ENCODE measurements at places on chromosomes 3 and 15.

DNA sequence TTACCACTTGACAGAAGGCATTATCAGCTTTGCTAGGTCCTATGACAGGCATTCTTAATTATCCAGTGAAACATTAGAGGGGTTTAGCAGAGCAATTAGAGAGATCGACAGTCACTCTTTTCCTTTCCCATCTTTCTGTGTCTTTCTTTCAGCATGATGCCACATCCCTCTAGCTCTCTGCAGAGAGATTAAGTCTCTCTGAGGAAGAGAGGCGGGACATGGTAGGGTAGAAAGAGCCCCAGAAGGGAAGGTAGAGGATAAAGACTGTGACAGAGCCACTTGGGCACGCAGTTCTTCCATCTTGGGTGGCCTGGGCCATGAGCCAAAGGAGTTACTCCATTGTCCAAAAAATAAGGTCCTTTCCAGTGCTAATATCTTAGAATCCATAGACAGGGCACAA, 55.8 kb downstream of the HHLA2 start:
- no peak for DNase-seq

DNA sequence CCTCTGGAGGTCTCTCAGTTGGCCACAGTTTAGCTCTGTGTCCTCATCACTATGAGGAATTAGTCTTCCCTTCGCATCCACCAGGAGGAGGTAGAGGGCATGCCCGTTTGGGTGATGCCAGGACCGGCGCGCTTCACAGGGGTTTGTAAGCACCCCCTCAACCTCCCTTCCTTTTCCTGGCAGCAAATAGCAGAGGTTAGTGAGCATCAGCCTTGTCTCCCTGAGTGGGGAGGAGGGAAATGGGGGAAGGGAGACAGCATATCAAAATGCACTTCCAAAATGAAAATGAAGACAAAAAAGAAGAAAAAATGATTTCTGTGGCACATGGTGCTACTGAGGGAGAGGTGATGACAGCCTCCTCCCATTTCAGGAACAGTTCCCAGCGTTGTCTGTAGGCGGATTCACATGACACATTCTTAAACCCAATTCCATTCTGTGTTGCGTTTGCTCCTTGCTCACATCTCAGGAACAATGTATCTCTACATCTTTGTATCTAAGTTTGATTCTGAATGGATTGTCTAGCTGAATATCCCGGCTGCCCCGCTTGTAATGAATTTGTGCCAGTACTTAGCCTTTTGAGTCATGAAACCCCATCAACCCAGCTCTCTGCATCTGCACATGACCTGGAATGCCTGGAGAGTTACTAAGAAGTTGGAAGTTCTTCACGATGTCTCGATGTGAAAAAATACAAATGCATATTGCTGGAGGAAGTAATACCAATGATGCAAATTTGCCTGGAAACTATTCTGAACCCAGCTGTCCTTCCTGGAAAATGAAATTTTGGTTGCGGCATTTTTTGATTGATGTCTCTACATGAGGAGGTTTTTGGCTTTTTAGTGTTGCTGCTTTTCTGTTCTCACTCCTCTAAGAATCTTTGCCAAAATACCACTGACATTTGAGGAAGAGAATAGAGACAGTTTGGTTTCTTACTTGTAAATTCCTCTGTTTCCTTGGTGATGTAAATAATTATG, 45.2 kb downstream of the TYRO3 start:
- DNase-seq: peak; percentile 52

- no peak for DNase-seq
Observed at GRCh38 chr3:43455233-43455632, 166.6 kb downstream of the ANO10 start.

GRCh38 chr3:13651057-13651400, 102.1 kb downstream of the FBLN2 start:
- DNase-seq: no peak

- peak; percentile 69 for DNase-seq
Observed at GRCh38 chr3:139764936-139765335, 87.2 kb upstream of the NMNAT3 start.

DNA sequence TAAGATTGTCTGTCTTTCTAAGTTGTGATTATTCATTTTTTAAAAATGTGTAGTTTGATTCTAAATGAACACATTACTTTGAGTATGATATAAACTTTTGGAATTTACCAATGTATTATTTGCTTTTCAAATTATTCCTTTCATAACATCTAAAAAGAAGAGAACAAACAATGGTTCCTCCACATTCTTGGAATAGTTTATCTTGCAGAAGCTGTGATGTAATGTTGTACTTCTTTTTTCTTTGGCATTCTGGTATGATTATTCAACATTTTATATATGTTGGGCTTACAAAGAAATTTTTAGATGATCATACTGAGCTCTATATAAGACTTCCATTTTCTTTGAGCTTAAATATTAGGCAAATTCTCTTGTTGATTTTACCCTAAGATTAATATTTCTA, 419.2 kb downstream of the DIPK2A start:
- no peak for DNase-seq

DNA sequence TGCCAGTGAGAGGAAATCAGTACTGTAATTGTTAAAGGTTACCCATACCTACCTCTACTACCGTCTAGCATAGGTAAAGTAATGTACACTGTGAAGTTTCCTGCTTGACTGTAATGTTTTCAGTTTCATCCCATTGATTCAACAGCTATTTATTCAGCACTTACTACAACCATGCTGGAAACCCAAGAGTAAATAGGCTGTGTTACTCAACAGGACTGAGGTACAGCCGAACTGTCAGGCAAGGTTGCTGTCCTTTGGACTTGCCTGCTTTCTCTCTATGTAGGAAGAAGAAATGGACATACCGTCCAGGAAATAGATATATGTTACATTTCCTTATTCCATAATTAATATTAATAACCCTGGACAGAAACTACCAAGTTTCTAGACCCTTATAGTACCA, 265.5 kb downstream of the NR2F2 start:
- no peak for DNase-seq

DNA sequence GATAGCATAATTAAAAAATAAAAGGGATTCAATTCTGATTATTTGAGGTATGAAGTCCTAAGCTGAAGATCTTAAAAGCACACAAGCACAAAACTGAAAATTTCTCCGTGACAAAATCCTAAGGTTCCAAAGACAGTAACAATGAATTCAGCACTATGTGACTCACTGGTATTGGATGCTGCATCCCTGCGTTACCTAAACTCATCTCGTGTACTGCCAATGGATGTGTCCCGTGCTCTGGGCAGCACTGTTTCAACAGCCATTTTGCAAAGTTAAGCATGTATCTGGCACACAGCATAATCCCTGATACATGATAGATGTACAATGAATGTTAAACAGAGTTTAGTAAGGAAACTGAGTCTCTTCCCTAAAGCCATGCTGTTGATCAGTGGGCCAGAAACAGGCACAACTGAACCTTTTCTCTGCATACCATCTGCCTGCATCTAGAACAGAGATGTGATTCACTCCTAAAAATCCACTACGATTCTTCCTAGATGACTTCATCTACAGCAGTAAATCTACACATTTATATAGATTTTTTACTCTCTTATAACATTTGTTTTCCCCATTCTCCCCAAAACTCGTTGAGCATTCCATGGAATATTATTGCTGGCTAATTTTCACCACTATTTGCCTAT, 14.3 kb downstream of the SUCLG2 start:
- DNase-seq: no peak

DNA sequence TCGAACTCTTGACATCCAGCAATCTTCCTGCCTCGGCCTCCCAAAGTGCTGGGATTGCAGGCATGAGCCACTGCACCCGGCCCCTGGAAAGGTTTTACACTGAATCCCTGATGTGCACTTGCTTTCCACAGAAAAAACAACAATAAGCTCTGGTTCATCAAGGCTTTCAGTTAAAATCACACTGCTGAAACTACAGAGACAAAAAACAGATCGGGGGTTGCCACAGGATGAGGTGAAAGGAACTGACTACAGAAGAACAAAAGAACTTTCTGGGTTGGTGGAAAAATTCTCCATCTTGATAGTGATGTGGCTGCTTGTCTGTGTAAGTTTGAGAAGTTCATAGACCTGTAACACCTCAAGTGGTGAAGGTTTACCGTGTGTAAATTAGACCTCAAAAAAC, 2.9 kb downstream of the RAB43 start:
- no peak for DNase-seq

- no peak for DNase-seq
Observed at GRCh38 chr3:133443649-133444422, 44.0 kb downstream of the BFSP2 start.

GRCh38 chr3:65810302-65810701, 228.4 kb downstream of the MAGI1 start:
- no peak for DNase-seq

DNA sequence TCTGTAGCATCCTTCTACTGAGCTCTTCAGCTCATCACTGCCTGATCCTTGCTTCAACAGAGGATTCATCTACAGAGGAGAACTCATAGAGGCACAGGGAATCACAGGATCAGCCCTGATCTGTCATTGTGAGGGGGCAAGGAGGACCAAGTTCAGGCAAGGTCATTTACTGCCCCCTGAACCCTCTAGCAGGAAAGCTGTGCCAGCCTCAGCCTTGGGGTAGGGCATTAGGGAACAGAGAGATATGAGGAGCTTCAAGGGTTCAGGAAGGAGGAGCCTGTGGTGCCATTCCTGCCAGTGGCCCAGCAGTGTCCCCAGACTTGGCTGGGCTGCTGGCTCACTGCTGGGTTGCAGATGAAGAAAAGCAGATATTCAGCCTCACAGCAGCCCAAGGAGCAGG, 8.2 kb downstream of the CHST14 start:
- DNase-seq: no peak

- no peak for DNase-seq
Observed at GRCh38 chr3:78277801-78278200, 1237.9 kb downstream of the ROBO2 start.

- no peak for DNase-seq
Observed at GRCh38 chr3:151697496-151697895, 36.2 kb upstream of the AADACL2 start.

DNA sequence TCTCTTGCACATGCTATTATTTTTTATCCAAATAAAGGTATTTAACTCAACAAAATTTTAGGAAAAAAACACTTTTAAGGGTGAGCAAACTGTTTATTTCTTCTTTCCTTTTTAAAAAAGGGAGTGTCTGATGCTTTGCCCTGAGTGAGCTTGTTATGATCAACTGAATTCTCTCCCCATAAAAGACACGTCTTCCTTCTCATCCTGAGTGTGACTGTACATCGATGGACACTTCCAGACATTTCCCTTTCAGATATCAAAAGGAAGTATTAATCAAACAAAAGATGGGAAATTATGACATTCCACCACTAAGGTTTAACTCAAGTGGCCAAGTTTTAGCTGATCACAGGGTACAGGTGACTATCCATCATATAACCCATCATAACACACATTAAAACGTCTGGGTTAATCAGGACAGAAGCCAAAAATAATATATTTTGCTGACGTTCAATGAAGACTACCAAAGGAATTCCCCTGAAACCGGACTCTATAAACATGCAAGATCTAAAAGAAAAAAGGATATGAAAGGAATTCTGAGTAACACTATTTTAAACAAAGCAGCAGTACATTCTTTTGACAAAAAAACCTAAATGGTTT, 354.8 kb downstream of the MECOM start:
- DNase-seq: no peak

DNA sequence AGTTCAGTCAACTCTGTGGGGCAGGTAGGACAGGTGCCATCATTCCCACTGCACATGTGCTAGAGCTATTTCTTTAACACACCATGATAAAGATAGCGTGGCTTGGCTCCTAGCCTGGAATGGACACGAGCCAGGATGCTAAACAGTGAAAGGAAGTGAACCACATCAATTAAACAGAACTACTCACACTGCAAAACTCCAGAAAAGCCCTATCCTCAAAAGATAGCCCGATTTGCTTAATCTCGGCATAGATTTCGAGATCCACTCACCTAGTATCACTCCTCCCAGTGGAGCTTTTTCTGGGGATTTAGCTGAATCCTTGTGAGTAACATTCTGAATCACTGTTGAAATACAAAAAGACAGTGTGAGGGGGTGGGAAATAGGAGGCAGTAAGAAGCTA, 118.0 kb downstream of the ABI3BP start:
- DNase-seq: peak; percentile 32

- no peak for DNase-seq
Observed at GRCh38 chr3:196225086-196225485, 8.8 kb downstream of the SLC51A start.

DNA sequence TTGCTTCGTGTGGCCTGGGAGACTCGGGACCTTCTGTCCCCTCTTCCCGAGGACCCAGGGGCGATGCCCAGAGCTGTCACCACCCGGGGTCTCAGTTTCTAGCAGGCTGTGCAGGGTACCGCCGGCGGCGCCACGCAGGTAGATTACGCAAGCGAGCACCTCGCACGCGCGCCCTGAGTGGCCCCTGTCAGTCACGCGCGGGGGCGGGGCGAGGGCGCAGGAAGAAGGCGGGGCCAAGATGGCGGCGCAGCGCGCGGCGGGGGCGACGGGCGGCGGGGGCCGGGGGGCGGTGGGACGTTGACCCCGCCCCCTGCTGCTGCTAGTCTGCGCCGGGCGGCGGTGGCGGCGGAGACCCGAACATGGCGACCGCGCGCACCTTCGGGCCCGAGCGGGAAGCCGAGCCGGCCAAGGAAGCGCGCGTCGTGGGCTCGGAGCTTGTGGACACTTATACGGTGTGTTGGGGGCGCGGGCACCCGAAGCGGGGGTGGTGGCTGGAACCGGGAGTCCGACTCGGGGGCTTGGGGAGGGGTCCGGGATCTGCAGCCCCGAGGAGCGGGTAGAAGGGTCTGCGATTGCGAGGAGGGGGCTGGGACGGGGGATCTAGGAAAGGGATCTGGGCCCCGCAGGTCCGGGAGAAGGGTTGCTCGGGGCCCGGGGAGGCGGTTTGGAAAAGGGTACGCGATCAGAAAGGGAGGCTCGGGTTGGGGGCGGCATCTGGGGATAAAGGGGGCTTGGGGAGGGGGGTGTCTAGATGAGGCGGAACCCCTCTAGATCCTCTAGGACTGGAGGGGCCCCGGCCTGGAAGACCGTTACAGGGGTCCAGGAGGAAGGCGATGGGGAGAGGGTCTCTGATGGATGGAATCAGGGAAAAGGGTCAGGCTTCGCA, at the start of gene NISCH:
Gene NISCH (plus strand): TSS at position 322 of the 886 bp plus-strand sequence. CDS start 38 bp downstream, at position 360.
- DNase-seq: no peak

GRCh38 chr3:27721717-27722564, at the start of gene EOMES:
Gene EOMES (minus strand): TSS chr3:27722323. CDS start chr3:27722294, 29 bp downstream.
- no peak for DNase-seq

DNA sequence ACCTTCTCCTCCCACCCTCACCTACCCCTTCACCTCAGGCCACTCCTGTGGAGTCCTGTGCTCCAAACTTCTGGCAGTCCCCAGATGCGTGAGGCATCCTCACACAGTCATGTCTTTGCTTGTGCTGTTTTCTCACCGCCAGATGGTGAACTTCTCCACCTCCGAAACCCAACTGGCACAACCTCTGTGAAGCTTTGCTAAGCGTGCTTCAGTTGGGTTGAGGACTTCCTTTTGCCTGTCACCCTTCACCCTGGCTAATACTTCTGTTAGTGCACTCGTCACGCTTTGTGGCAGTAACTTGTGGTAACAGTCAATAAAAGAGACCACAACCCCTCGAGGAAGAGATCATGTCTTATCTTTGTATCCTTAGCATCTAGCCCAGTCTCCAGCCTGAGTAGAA, 42.0 kb upstream of the SKOR1 start:
- no peak for DNase-seq

DNA sequence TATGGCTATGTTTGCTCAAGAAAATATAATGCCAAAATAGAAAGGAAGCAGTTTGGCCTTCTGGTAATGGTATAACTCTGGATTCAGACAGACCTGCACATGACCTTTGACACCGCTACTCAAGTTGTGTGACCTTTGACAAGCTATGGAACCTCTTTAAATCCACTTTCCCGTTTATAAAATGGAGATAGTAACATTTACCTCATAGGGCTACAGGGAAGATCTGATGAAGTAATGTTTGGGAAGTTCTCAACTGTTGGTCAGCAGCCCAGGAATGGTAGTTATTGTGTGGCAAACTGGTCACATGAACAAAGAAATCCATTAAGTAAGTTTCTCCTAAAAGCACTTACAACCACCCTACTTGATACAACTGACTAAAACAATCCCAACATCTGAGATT, 95.1 kb upstream of the PHLDB2 start:
- peak; percentile 27 for DNase-seq
